ENCODE measurements at places on chromosomes 5 and 9. TPM values are rescaled to one million over a fixed set of nuclear protein-coding genes. Genes with fewer than 3 reads are reported as not detected.

The ALDH1A1 gene
- total RNA-seq: 0.44 TPM

GRCh38 chr5:154278186-154278585 lies 87.7 kb downstream of the GALNT10 start:
- DNase-seq: no peak

The RNF208 gene
- 1.3 TPM for total RNA-seq

DNA sequence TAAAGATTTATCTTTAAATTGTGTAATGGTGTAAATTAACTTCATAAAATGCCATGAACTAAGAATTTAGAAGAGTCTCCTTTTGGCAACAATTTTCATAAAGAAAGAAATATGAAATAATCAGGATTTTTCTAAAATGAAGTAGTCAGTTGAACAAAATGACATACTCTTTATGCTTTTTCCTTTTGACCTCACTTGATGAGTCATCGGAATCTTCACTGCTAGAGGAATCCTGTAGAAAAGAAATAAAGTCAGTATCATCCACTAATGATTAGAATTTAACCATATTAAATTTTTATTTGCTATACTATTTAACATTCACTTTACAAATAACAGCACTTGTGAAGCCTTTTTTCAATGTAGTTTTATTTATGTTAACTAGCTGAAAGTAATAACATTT lies 26.1 kb downstream of the CHD1 start:
- DNase-seq: no peak

- no peak for DNase-seq
These were observed 101.6 kb downstream of the FOXD1 start for GRCh38 chr5:73346878-73347408.

The GRPEL2 gene
- total RNA-seq: 39.4 TPM

The TRIP13 gene
- total RNA-seq: 1.0 TPM

All from CD4-positive, alpha-beta memory T cell (primary cell).